Activated T-cell treated with anti-CD3 and anti-CD28 coated beads, Interleukin-2, amount 50 U/mL, for 1 hour (primary cell): ENCODE measurements at places on chromosomes 5 and 9.

DNA sequence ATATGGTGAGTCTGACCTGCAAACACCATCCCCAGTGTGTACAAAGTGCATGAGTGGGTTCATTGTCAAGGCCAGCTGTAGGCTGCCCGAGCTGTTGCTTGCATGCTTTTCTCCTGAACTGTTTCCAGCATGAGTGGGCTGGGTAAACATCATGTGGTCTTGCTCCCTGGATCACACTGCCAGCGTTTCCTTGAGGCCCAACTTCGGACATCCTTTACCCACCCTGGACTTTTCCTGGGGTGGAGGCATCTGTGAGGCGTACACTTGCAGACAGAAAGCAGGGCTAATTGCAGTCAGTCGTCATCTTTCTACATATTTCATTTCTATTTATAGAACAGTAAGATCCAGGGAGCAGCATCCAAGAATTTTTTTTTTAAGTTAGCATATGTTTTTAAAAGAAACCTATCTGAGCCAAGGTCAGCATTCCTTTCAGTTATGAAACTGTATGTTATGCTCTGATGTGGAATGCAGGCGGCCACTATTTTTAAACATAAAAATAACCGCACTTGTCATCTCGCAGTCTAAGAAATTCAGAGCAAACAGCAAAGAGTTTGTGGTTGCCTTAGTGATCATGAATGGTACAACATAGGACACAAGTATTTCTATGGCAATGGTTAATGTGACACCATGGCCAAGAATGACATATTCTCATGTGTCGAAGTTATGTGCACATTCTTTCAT is 106.5 kb upstream of the DMRT1 start:
- no peak for DNase-seq

- DNase-seq, result no peak
Measured at GRCh38 chr9:14315875-14316601, 2.1 kb upstream of the NFIB start.

GRCh38 chr5:168464214-168464613 is 22.1 kb upstream of the RARS1 start:
- DNase-seq, result no peak

DNA sequence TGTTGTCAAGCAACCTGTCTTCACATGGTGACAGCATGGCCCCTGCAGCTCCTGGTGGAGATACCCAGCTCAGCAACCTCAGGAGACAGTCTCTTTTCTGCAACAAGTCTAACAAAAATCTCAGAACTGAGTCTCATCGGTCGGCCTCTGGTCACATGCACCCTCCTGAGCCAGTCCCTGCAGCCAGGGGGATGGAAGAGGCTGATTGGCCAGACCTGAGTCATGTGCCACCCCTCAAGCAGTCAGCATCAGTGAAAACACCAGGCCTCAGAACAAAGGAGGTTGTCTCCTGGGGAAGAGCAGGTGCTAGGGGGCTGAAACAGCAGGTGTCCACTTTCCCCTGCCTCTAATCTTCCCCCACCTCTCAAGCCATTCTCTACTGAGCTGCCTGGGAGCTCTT is 54.4 kb downstream of the SMIM23 start:
- no peak for DNase-seq

DNA sequence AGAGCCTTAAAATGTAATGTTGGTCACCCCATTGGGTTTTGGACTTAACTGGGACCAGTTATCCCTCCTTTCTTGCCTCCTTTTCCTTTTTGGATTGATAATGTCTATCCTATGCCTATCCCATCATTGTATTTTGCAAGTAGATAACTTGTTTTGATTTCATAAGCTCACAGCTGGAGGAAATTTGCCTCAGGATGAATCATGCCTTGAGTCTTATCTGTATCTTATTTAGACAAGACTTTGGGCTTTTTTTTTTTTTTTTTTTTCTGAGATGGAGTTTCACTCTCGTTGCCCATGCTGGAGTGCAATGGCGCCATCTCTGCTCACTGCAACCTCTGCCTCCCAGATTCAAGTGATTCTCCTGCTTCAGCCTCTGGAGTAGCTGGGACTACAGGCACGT is 443.3 kb downstream of the DNAH5 start:
- DNase-seq, result no peak

GRCh38 chr9:16310278-16311110 is 560.0 kb downstream of the BNC2 start:
- DNase-seq, result no peak

DNA sequence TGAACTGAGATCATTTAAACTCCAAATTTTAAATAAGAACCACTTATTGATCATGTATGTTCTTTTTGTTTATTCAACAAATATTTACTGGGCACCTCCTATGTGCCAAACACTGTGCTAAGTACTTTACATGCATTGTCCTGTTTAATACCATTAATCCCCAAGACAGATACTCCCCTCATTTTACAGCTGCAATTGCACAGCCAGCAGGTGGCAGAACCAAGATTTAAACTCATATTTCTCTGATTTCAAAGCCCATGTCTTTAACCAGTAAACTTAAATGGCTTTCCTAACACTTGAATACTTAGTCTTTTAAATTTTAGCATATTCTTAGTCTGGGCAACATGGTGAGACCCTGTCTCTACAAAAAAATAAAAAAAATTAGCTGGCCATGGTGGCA is 43.4 kb upstream of the KIAA1958 start:
- DNase-seq, result peak; percentile 33

GRCh38 chr5:1055896-1056610 is 47.5 kb downstream of the NKD2 start:
- no peak for DNase-seq

GRCh38 chr9:112551641-112552040 is 65.0 kb downstream of the KIAA1958 start:
- DNase-seq, result no peak

GRCh38 chr9:125540497-125540896 is 166.5 kb downstream of the MAPKAP1 start:
- no peak for DNase-seq

DNA sequence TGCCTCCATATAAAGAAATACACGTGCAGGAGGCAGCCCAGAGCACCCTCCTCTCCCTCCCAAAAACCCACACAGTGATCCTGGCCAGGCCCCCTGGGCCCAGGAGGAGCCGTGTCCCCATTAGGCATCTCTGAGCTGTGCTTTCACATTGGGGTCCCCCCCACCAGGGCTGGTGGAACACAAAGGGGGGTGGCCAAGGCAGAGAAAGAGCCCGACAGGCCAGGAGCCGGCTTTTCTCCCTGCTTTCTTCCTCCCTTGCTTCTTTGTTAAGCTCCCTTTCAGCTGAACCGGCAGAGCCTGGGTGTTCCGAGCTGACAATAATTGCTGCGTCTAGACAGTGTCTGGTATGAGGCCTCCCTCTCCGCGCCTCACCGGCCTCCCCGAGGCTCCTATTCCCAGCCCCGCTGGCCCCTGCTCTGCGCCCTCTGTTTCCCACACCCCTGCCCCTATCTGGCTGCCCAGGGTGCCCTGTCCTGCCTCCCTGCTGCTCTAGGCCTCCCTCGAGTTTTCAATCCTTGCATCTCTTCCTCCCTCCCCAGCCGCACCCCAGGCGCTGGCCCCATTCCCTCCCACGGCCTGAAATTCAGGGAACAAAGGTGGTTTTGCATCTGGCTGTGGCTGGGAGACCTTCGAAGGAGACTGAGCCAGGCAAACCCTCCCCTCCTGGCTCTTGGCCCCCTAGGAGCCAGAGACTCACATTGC is 120.6 kb downstream of the C9orf50 start:
- no peak for DNase-seq

GRCh38 chr9:35859310-35859989 is 10.8 kb downstream of the OR13J1 start:
- DNase-seq, result no peak

- DNase-seq, result no peak
Measured at GRCh38 chr9:85514256-85514655, 227.5 kb downstream of the AGTPBP1 start.

GRCh38 chr9:98207606-98208005 is 15.2 kb upstream of the CORO2A start:
- DNase-seq, result no peak

- no peak for DNase-seq
Measured at GRCh38 chr5:98779264-98779877, 5.9 kb downstream of the RGMB start.

DNA sequence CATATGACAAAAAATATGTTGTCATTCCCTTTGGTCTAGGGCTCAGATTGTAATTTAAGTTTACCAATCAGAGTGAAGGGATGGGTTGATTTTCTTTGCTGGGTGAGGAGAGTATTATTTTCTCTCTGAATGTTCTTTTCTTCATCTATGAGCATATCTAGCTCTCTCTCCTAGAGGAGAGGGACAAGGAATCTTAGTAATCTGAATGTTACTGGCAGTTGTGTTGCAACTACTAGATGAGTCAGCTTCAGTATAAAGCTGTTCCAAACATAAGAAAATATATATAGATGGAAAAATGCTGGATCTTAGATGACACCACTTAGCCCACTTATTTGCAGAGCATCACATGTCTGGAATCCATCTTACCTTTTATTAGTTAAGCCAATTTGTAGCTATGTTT is 259.3 kb downstream of the TUSC1 start:
- DNase-seq, result no peak

DNA sequence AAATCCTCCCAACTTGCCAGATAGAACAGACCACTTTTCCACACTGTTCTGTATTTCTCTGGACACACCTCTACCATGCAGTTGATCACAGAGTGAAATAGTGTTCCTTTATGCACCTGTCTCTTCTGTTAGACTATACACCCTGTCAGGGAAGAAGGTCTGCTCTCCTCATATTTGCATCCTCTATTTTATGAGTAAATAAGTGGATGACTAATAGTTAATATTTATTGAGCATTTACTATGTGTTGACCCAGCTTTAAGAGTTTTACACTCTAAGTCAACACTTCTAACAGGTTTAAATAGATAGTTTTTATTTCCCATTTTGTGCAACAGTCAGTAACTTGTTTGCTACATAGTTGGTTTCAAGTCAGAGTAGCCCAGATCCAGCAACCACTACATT is 452.8 kb upstream of the MPDZ start:
- DNase-seq, result no peak

DNA sequence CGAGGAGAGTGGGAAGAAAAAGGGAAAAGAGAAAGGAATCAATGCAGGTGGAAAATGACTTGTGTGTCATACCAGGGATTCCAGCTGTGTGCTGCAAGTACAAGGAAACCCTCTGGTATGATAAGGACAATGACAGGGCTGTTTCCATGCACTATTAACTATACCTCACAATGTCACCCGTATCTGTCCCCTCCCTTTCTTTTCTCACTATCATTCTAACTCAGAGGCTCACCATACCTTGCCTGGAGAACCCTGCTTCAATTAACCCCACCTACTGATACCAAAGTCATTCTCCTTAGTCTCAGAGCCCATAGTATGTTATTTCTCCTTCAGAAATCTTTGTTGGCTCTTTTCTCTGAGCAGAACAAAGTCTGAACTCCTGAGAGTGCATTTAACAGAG is 236.2 kb upstream of the NREP start:
- DNase-seq, result no peak

GRCh38 chr5:31585895-31586270 is 53.0 kb upstream of the PDZD2 start:
- no peak for DNase-seq

- no peak for DNase-seq
Measured at GRCh38 chr5:58040846-58041245, 419.0 kb downstream of the PLK2 start.

- DNase-seq, result no peak
Measured at GRCh38 chr5:127031147-127031862, 947 bp upstream of the MARCHF3 start.

GRCh38 chr5:8291641-8292040 is 422.7 kb downstream of the MTRR start:
- DNase-seq, result no peak

DNA sequence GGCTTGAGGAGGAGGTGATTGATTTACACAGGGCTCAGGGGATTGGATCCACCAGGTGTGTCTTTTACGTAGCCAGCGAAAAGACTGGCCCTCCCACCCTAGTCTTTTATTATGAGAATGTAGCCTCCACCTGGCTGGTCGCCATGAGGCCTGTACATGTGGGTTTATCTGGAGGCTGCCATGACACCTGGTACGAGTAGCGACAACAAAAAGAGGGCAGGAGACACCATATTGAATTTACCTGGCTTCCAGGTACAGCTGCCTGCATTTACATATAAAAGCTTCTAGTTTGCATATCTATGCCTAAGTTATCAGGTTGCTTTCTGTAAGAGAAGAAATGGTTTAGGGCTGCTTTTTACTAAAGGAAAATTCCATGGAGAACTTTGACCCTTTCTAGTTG is 1173.7 kb upstream of the SEMA6A start:
- no peak for DNase-seq

DNA sequence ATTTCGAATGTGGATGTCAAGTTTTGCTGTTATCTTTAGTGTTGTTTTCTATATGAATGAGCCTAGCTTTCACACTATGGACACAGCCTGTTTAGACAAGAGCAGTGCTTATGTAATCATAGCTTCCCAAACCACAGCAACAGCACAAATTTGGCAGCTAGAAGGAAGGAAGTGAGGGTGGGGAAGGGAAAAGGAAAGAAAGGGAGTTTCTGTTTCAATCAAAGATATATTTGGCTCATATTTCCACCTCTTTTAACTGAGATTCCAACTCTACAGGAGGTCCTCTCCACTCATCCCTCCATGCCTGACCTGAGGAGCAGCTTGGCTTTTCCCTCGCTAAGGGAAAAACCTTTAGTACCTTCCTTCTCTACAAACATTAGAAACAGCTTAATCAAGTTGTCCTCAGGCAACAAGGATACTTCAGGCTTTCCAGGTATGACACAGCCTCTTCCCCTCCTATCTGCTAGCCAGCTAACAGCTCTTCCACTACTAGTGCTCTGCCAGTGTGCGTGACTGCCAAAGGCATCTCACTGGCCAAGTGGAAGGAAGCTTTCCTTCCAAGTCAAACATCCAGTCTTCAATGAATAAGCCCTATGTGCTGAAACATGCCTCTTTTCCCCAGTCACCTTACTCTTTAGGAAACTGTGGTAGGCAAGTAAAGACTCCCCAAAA is 268.6 kb upstream of the PTGER4 start:
- DNase-seq, result no peak

GRCh38 chr5:102759289-102759688 is 4.2 kb downstream of the PAM start:
- DNase-seq, result no peak
